Body of pancreas (tissue), 4 donors: ENCODE measurements at places on chromosomes 2 and 18. TPM values are rescaled to one million over a fixed set of nuclear protein-coding genes. Genes with fewer than 3 reads are reported as not detected.

SCN2A gene
- 0.99 TPM for total RNA-seq

FN1 gene
- 53.7 TPM for total RNA-seq

YES1 gene
- 51.4 TPM for total RNA-seq

SCYGR7 gene
- total RNA-seq, result not detected

IL1F10 gene
- total RNA-seq, result not detected
